Activated naive CD4-positive, alpha-beta T cell treated with Interleukin-2 at 50 U/mL for 16 hours (primary cell): ENCODE measurements at places on chromosomes 12 and 14.

GRCh38 chr14:96663491-96664067 is 133.6 kb upstream of the VRK1 start:
- DNase-seq, result no peak

- no peak for DNase-seq
These were observed 90.6 kb upstream of the LRIG3 start for GRCh38 chr12:59010941-59011340.

GRCh38 chr14:54462048-54462447 is 20.9 kb upstream of the CNIH1 start:
- no peak for DNase-seq

GRCh38 chr12:53624458-53624857 is 1.7 kb downstream of the ATF7 start:
- no peak for DNase-seq

- no peak for DNase-seq
These were observed 15.9 kb downstream of the DLST start for GRCh38 chr14:74897642-74898041.

GRCh38 chr14:65180725-65181025 is 78.4 kb upstream of the MAX start:
- no peak for DNase-seq
